ENCODE measurements at places on chromosomes 5 and 9.

GRCh38 chr9:12658531-12659209, 34.5 kb upstream of the TYRP1 start:
- no peak for DNase-seq

DNA sequence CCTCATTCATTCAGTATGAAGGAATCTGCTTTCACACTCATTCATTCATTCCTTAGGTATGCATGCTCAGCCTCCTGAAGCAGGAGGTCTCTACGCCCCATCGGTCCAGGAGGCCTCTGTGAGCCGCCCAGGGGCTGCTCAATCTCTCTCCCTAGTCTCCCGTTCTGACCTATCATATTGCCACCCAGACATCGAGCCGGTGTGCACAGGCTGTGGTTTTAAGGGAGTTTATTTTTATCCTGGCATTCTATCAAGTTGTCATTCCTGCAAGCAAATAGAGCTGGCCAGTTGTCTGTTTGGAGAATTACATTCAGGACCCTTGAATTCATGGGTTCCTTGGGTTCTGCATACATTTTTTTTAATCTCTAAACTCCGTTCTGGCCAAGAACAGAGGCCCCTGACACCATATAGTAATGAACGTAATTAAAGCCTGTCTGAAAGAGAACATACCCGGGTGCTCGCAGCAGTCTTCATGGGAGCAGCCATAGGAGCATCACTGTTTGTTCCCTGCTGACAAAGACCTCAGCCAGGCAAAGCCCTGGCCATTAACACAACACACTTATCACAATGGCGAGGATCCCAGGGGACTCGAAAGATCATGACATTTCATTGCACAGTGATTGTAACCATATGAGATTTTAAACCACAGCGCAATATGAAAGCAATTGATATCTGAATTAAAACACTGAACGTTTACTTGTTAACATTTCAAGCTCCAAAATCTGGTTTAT, 80.9 kb downstream of the ADAMTS16 start:
- DNase-seq = no peak

- DNase-seq = no peak
Measured at GRCh38 chr5:79255786-79256557, 20.0 kb downstream of the JMY start.

DNA sequence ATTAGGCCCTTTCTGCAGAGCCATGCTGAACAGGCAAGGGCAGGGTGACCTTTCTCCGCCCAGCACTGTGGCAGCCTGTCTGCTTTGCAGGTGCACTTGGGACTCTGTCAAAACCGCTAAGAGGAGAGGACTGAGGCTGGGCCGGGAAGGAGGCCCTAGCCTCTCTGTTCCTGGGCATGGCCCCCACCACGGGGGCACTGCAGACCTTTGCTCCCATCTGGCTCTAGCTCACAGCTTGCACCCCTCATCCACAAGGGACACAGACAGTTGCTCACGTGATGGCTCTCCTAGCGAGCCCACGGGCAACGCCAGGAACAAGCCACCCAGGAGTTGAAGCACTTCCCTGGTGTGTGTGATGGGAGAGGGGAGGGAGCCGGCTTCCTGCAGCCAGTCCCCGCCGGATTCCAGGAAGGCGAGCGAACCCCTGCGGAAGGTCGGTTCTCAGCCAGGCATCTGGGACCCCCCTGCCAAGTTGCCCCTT, 43.0 kb upstream of the FCN1 start:
- no peak for DNase-seq

DNA sequence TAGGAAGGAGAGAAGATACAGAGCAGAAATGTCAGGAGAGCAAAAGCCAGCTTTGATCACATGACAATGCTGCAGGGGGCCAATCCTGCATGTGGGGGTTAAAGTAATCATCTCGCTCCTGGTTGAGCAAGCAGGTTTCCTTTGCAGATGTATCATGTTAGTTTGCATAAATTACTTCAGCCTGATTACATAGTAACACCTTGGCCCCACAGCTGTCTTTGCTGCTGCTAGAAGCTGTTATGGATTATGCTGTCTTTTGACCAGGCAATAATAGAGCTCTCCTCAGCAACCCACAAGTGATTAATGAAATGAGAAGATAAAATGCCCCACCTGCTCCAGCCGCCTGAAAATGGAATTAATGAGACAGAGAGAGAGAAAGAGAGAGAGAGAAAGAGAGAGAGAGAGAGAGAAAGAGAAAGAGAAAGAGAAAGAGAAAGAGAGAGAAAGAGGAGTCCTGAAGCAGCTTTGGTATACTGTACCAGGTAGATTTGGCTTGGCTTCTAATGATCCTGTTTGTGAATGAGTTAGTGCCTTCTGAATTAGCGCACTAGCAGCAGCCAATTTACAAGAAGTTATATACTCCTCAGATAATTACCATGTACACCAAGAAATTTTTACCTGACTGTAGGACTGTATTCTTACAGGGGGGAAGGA, 174.3 kb upstream of the RORB start:
- no peak for DNase-seq

DNA sequence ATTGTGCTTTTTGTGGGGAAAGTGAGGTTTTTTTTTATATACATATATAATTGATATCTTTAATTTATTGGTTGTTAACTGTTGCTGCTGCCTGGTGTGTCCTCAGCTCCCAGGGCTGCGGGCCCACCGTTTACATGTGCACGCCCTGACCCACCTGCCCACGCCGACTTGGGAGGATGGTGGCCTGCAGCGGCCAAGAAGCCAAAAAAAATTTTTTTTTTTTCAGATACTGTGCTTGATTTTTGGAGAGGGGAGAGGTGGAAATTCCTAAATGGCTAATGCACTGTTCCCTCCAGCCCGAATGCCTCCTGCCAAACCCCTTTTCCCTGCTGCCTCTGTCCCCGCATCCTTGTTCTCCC, 32.0 kb upstream of the HMCN2 start:
- DNase-seq = no peak

DNA sequence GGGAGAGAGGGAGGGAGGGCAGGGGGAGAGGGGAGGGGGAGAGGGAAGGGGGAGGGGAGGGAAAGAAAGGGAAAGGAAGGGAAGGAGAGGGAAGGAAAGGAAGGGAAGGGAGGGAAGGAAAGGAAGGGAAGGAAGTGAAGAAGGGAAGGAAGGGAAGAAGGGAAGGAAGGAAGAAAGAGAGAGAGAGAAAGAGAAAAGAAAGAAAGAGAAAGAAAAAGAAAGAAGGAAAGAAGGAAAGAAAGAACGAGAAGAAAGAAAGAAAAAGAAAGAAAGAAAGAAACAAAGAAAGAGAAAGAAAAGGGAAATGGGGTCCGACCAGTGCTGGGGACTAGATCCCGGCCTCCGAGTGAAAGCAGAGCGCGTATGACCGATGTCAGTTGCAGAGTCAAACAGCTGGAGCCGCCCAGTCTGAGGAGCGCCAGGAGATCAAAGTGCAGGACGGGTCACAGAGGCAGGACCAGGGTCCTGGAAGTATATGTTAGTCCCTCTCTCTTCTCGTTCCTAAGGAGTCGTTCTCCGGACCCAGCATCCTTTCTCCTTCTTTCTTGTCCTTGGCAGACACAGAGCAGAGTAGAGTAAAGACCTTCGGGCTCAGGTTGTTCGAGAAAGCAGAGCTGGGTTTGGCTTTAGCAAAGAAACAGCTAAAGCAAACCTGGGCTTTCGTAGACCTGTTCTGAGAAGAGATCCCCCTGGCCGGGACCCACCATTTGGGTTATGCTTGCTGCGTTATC, 305.4 kb upstream of the MSX2 start:
- DNase-seq = no peak

DNA sequence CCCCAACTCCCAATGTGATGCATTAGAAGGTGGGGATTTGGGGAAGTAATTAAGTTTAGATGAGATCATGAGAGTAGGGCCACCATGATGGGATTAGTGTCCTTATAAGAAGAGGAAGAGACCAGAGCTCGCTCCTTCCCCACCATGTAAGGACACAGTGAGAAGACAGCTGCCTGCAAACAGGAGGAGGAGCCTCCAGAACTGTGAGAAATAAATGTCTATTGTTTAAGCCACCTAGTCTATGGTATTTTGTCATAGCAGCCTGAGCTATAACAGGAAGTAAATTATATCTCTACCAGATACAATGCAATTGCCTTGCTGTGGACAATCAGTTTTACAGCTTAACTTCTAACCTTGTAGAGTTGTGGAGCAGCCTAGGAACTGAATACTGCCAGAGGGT, 58.0 kb downstream of the ANKRD33B start:
- DNase-seq = no peak

- no peak for DNase-seq
Measured at GRCh38 chr9:120394058-120394669, 185.8 kb downstream of the CDK5RAP2 start.

GRCh38 chr9:135903358-135903656, 4.0 kb downstream of the CAMSAP1 start:
- no peak for DNase-seq

Data from stimulated activated CD4-positive, alpha-beta T cell treated with anti-CD3 and anti-CD28 coated beads, TNF-alpha, amount 100 ng/mL, for 1 hour (primary cell).